T-helper 2 cell (primary cell): ENCODE measurements at places on chromosomes 6 and 20.

DNA sequence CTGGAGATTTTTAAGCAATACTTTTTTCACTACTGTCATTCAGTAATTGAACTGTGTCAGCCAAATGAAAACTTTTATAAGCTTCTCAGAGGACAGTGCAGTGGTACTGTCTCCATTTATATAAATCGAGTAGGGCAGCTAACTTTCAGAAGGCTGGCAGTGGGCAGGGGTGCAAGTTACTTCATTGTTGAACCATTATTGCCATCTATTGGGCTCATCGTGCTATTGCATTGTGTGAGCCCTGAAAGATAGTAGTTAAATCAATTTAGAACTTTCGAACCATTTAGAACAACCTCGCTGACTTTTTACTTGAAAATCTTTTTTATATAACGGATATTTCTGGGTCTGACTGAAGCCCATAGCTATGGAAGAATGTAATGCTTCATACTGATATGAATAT is 347.8 kb upstream of the PLCB4 start:
- DNase-seq, result peak; percentile 0

DNA sequence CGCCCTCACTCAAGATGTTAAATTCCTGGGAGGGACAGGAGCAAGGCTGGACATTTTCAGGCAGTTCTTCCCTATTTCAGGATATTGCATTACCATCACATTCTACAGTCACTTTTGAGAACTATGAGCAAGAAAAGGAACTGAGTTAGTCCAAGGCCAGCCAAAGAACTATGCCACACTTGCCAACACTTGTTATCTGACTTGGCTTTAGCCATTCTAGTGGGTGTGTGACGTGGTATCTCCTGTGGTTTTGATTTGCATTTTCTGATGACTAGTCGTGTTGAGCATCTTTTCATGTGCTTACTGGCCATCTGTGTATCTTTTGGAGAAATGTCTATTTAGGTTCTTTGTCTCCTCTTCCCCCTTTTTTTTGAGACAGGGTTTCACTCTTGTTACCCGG is 12.0 kb downstream of the XRN2 start:
- no peak for DNase-seq

GRCh38 chr20:53660078-53660909 is 66.7 kb upstream of the ZNF217 start:
- no peak for DNase-seq

DNA sequence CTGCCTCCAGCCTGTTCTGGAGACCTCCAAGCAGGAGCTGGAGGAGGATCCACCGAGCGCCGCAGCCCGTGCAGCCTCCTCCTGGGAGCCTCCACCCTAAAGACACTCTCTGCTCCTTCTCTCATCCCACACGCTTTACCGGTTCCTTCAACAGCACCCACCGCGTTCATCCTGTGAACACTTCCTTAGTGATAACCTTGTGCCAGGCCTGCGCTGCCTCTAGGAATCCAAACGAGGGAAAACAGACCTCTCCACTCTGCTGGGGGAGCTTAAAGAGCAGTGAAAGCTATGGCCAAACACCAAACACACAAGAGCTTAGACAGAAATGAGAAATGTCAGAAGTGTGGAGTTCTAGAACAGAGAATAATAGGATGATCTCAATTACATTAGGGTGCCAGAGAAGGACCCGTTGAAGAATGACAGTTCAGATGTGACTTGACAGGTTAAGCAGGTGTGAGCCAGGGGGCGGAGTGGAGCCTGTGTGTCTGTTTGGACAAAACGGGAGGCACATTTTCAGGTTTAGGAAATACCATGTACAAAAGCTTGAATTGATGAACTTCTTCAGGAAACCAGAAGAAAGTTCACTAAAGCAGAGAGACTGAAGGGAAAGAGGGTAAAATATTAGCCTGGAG is 28.5 kb upstream of the HLA-DRB5 start:
- DNase-seq, result no peak

- no peak for DNase-seq
These were observed 107.5 kb upstream of the SCAF8 start for GRCh38 chr6:154625721-154626120.

DNA sequence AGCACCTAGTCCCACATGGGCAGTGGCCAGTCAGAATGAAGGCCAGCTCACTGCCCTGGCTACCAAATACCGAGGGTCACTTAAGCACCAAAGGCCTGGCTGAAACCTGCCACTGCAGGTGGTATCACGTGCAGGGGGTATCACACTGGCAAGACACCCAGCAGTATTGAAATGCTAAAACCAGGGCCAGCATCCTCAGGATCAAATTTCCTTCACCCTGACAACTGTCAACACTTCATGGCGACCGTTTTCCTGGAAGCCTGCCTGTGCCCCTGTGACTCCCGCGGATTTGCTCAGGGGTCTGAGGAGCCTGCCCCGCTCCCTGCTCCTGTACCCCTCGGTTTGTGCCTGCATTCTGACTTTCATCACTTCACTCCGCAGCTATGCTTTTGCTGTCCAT is 151.1 kb downstream of the TTLL2 start:
- no peak for DNase-seq

DNA sequence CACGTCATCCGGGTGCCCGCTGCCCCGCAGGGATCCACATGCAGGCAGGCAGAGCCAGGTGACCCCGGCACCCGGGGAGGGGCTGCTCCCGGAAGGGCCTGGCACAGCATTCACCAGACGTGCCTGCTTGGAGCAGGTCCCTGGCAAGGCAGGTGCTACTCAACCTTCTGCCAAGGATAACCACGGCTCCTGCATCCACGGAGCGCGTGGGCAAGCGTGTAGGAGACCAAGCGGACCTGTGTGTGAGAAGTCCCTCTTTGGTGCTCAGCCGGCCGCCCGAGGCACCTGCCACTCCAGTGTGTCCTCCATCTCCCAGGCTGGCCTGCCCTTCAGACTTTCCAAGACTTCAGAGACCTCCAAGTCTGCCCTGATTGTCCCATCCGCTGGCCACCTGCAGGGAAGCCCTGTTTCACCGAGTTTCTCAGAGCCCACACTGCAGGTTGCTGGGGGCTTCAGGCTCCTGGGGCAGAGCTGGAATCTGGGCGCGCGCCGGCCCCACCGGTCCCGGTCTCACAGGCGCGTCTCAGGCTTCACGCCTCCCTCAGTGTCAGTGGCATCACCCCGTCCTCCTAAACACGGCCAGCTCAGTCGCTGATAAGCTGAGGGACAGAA is 124.3 kb downstream of the DLL1 start:
- DNase-seq, result no peak

DNA sequence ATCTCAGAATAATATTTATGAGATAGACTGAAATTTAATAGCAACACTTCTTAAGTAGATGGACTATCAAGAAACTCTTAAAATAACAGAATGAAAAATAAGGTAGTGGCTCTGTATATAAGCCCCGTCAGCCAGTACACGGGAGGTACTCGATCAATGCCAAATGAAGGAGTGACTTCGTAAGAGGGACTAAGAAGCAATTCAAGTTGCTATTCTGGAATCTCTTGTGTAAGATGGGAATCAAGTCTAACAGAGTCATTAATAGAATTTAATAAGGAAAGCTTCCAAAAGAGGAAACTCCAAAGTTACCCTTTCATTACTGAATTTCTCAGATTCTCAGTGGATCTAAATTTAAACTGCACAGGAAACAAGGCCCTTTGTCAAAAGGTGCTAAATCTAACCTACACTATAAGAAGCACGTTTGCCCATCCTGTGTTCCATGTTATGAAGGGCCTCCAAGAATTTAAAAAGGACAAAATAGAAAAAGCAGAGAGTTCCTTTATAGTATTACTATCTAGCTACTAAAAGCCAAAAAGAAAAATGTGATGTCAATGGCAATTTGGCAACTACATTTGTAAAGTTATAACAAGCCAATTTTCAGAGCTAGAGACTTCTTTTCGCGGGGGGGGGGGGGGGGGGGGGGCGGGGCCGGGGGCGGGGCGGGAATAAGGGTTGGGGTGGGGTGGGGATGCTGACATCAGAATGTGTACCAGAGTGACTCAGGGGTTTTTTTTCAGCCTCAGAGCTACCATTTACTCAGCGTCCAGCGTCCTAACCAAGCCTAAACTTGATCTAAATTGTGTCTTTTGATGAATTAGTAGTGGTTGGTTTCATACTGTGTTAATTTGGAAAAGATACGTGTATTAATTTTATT is 200.6 kb downstream of the GMPR start:
- DNase-seq, result peak; percentile 80

DNA sequence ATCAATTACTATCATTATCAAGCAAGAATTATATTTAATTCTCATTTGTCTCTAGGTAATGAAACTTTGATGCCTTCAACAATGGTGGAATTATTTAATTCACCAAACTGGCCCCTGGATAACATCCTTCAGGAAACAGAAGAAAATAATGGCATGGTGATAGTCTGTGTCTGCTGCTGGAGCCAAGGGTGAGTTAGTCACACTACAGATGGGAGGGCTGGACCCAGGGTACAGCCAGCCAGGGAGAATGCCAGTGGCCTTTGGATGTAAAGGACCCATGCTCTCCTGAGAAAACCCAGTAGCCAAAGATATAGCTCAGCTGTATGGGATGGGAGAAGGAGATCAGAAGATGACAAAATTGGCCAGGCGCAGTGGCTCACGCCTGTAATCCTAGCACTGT is 60.0 kb upstream of the CNKSR3 start:
- DNase-seq, result no peak

DNA sequence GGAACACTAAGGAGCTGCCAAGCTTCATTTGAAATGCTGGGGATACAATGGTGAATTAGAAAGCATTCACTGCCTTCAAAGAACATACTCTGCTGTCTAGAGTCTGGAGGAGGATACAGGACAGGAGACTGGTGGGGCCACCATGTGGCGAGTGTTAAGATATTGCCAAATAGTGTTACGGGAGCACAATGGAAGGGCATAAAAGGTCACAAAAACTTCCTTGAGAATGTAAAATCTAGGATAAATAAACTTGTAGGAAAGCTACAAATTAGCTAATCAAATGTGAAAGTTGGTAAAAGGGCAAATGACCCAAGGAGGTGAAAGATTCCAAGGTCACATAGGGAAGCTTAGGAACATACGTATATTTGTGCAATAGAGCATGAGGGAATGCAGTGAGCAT is 271.7 kb downstream of the RFPL4B start:
- DNase-seq, result no peak

DNA sequence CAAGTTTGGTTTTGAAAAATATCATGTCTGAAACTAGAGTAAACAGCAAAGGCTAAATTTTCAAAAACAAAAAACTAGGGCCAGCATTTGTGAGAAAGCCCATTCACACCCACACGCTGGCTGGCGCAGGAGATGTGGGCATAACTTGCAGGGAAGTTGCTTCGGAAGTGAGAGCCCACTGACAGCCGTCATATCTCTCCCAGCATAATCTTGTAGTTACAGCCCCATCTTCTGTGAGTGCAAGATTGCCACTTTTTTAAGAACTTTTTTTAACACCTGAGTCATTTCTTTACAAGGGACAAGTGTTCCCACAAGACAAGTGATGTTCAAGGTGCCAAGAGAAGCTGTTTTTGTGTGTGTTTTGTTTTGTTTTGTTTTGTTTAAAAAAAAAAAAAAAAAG is 212.5 kb upstream of the CNR1 start:
- DNase-seq, result no peak

- no peak for DNase-seq
These were observed 258.4 kb downstream of the SLC35F1 start for GRCh38 chr6:118165500-118165899.

DNA sequence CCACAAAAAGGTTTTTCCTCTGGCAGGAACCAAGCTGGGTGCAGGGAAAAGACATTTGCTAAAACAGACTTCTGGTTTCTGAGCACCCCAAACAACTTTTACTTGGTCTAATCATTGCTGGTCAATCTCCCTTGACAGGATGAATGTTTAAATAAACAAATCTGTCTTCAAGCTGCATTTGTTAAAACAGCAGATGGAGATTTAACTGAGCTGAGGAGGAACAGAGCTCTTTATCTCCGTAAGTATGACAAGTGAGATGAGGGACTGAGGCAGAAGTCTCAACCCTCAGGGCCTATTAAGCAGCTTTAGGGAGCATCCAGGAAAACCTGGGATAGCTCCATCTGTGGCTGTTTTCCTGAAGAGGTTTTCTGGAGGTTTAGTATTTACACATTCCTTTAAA is 40.6 kb downstream of the NINL start:
- no peak for DNase-seq

GRCh38 chr6:160520043-160520904 is 143.8 kb downstream of the LPA start:
- peak; percentile 57 for DNase-seq

- no peak for DNase-seq
These were observed 19.2 kb downstream of the MAPK13 start for GRCh38 chr6:36149476-36149875.

- no peak for DNase-seq
These were observed 91.4 kb downstream of the EDN1 start for GRCh38 chr6:12381587-12381986.

GRCh38 chr20:40955326-40955725 is 73.3 kb upstream of the TOP1 start:
- no peak for DNase-seq

GRCh38 chr20:13261460-13262301 is 40.6 kb downstream of the ISM1 start:
- peak; percentile 55 for DNase-seq

DNA sequence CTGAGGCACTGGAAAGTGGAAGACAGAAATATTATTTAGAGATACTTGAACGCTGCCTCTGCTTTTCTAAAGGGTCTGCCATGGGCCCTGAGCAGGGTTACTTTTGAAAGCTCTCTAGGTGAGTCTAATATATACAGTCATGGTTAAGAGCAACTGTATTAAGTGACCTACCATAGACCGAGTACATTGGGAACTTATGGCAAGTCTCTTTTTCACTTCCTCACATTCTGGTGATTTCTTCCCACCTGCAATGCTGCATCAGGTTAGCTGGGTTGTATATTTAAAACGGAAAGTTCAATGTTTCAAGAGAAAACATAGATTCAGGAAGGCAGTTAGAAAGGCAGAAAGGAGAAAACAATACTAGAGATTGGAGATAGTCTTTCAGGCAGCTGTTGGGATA is 154.7 kb downstream of the PHF3 start:
- DNase-seq, result no peak

- no peak for DNase-seq
These were observed 59.9 kb upstream of the MAP7 start for GRCh38 chr6:136609873-136610706.

- no peak for DNase-seq
These were observed 25.9 kb upstream of the AIG1 start for GRCh38 chr6:143034689-143035334.

GRCh38 chr20:45044084-45044573 is 56.8 kb downstream of the KCNS1 start:
- DNase-seq, result peak; percentile 37
